ENCODE measurements at places on chromosomes 16 and 17. TPM values are rescaled to one million over a fixed set of nuclear protein-coding genes. Genes with fewer than 3 reads are reported as not detected.
A peak's percentile ranks its signal among the peaks of the same experiment; 100 is the strongest.

Gene CALB2
- not detected for total RNA-seq

Gene TBC1D28
- not detected for total RNA-seq

DNA sequence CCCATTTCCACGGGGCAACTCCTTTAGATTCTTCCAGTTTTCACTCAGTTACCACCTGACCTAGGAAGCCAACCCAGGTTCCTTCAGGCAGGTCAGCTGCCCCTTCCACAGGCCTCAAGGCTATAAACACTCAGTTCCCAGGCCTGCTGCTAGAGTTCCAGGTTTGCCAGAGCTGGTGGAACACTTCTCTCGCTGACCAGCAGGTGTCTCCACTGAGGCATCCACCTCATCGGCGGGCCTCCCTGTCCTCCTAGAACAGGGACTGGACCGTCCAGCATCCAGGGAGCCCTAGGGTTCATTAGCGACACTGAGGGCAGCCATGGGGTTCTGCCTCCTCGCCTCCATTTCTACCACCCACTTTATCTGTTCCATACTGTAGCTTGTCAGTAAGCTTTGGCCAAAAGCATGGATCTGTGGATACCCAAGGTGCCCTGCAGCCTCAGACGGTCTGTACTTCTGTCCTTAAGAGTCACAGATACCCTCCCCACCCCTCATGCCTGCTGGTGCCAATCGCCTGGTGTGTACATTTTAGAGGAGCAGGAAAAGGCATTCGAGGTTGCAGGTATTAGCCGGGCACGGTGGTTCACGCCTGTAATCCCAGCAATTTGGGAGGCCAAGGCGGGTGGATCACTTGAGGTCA lies 29.0 kb downstream of the PIMREG start:
- no peaks in the 10 kb centered on the region for H3K4me1 ChIP-seq
- H3K36me3 ChIP-seq = no peaks in the 10 kb centered on the region
- no peak overlapping the region for H3K4me3 ChIP-seq
- DNase-seq = peak; percentile 41
- no peaks in the 10 kb centered on the region for H3K27me3 ChIP-seq

GRCh38 chr17:48727415-48728175 lies 955 bp downstream of the HOXB13 start:
- peaks cover 37% of the 10 kb centered on the region for H3K4me1 ChIP-seq
- H3K27ac ChIP-seq = no peak overlapping the region
- no peak overlapping the region for H3K4me3 ChIP-seq
- peaks cover 96% of the 10 kb centered on the region for H3K27me3 ChIP-seq
- H3K36me3 ChIP-seq = no peaks in the 10 kb centered on the region

GRCh38 chr16:10878644-10879501 lies 1.9 kb downstream of the CIITA start:
- H3K36me3 ChIP-seq = no peaks in the 10 kb centered on the region
- peaks cover 37% of the 10 kb centered on the region for H3K4me1 ChIP-seq
- H3K27ac ChIP-seq = peak overlapping the region; percentile 40
- DNase-seq = no peak
- no peaks in the 10 kb centered on the region for H3K27me3 ChIP-seq
